ENCODE measurements at places on chromosomes 2 and 18.

GRCh38 chr2:69375494-69376353, 11.3 kb downstream of the GFPT1 start:
- no peak for DNase-seq

DNA sequence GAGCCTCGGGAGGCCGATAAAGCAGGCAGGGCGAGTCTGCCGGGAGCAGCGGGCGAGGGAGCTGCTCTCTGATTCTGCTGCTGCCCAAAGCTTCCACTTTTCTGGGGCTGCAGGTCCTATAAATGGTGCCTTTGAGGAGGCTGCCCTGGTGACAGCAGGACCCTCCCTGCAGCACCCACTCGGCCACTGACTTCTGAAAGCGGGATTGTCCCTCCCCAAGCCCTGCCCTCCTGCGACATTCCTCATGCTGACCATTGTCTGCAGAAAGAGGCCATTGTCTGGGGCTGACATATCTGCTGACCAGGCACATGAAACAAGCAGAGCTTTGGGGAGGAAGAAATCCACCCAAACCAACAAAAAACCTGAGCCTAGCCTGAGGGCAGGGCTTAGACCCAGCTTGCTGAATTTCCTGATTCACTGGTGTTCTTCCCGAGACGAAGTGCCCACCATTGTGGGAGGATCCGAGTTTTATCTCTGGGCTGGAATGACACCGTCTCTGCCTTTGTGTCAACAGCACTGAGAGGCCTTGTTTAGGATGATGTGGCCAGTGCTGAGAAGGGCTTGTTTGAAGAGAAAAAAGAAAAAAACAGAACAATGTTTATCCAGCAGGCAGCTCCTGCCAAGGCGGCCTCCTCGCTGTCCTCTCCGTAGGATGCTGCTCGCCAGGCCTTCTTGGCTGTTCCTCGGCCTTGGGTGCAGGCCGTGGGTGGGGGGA, 129.7 kb downstream of the MYCN start:
- no peak for DNase-seq

GRCh38 chr2:237180987-237181386, 95.3 kb downstream of the COPS8 start:
- DNase-seq = no peak

GRCh38 chr18:58768293-58768974, 96.2 kb upstream of the ZNF532 start:
- peak; percentile 83 for DNase-seq

GRCh38 chr2:133732982-133733900, 165.0 kb upstream of the NCKAP5 start:
- no peak for DNase-seq

DNA sequence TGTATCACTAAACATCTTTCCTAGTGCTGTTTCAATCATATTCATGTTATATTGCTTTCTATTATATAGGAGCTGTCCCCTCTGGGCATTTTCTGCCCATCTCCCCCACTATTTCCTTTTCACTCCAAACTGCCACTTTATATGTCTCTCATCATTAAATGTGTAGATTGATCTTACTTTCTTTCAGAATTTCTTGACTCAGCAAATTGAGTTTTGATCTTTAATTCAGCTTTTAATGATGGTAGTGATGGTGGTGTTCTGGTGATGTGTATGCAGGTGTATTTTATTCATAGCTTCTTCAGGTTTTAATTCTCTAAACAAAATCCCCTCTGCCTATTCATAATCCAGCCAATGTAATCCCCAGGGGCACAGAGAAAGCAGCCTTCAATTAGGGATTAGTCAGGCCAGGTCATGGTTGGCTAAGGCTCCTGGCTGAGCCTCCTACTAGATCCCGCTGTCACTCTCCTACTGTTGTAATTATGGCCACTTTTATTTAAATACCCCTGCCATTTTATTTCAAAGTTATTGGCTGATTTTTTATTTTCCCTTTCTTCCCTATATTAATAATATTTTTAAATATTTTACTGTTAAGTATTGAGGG, 325.4 kb downstream of the SPAG16 start:
- no peak for DNase-seq

GRCh38 chr2:20449501-20450200, 2.8 kb downstream of the RHOB start:
- no peak for DNase-seq

GRCh38 chr2:147782141-147782930, 62.5 kb upstream of the ACVR2A start:
- no peak for DNase-seq

- DNase-seq = no peak
Observed at GRCh38 chr2:16478434-16479210, 187.0 kb downstream of the CYRIA start.

DNA sequence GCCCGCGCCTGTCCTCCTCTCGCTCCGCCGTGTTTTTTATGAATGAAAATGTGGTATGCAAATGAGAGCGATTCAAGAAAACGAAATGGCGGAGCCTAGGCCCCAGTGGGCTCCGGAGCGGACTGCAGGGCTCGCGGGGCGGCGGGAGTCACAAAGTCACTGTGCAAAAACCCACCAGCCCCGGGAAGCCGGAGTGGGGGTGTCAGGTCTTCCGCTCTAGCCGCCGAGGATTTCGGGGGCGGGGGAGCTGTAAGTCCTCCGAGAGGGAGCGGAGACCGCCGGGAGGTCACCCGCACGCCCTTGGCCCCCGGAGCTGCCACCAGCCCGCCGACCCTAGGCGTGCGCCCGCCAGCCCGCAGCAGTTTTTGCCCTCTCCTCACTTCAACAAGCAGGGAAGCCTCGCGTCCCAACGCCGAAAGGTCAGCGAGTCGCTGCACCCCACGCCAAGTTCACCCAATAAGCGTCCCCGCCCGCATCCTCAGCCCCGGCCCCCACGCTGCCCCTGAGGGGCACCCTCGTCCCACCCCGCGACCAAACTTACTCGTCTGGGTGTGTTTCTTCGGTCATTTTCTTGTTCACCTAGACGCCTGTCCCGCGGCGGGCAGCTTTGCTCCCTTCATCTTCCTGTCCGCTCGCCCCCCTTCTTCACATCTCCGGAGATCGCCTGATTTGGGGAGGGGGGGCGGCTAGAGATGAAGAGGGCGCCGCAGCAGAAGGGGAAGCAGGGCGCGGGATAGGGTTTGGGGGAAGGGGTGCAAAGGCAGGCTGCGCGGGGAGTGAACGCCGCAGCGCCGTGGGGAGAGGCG, 775 bp downstream of the SPRED2 start:
- peak; percentile 48 for DNase-seq

DNA sequence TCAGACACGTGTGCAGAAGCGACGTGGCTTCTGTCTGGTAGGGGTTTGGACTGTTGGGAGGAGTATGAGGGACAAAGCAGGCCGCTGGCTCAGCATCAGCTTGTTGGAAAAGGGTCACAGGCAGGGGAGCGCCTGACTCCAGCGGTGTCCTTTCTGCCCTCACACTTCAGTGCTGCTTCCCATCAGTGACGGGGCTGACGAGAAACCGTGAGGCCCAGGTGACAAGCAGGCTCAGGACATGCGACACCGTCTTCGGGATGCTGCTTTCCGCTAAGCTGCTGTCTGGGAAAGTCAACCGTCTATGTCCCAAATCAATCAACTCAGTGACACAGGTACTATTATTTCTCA, 90.5 kb downstream of the USP40 start:
- DNase-seq = no peak

DNA sequence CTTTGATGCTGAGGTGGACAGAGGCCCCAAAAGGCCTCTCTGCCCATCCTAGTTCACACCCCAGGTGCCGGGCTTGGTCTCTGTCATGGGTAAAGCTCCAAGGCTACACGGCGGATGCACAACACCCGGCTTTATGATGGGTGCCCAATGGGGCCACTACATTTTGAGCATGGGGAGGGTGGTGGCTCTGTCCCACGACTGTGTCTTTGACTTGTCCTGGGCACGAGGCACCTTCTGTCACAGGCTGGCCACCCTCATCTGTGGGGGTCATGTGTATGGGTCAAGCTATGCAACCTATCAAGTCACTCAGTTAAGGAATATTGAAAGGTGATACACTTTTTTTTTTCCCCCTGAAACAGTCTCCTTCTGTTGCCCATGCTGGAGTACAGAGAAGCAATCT, 63.7 kb downstream of the EDAR start:
- no peak for DNase-seq

GRCh38 chr2:23565814-23566213, 180.8 kb downstream of the KLHL29 start:
- DNase-seq = no peak

DNA sequence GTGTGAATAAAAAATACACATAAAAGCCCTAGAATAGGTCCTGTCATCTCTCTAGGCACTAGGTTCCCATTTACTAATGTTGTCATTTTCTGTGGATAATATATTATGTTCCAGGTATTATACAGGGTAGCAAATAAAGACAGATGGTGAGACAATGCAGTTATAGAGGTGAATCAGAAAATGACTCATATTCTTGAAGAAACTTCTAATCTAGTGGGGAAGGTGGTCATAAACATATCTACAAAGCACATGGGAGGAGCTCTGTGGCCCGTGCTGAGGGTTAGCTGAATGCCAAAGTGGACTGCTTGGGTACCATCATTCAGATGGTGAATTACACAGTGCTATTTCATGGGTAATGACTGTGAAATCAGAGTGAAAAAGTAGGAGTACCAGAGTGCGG, 700.9 kb downstream of the ERBB4 start:
- DNase-seq = no peak

GRCh38 chr18:80157708-80158343, 48.8 kb downstream of the ADNP2 start:
- DNase-seq = peak; percentile 81

- no peak for DNase-seq
Observed at GRCh38 chr2:68741805-68742306, 7.2 kb downstream of the ARHGAP25 start.

DNA sequence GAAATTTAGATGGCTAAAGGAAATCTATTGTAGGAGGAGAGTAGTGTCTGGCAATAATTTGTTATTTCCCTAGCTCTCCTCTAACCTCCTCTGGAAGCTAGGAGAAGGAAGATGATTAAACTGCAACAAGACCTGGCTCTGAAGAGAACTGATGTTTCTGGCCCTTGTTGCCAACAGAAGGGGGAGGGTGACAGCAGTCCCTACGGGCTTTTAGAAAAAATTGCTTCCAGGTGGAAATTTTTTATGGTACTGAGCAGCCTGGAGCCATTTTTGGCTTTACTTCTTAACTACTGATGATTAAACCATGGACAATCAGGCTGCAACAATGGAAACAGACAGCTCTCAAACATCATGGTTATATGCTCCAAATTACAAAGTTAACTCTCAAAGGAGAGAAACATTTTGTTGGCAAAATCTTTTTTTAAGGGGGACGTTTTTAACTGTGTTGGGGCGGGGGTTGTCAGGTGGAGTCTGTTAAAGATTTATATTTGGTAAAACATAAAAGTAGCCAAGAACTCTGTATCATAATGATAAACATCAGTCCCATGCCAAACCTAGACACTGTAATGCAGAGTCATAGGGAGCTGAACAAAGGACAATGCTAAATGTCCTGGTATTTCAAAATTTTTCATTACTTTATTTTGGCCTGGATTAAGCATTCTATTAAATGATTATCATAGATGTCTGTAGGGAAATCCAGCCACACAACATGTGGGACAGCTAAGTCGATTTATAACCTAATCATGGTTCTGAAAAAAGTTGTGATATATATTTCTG, 70.0 kb downstream of the EXOC6B start:
- DNase-seq = no peak

GRCh38 chr2:29723255-29724001, 198.0 kb downstream of the ALK start:
- peak; percentile 7 for DNase-seq

DNA sequence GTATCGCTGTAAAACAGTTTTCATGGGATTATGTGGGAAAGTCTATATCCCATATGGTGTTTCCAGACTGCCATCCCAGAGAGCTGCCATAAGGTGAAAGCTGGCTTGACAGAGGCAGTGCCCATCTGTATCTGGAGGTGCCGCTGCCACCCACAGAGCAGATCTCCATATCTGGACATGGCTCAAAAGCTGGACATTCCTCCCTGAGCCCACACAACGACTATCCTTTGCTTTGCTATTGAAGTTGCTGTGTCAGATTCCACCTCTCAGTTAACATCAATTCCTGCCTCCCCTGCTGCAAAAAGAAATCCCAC, 55.2 kb downstream of the RND3 start:
- no peak for DNase-seq

- no peak for DNase-seq
Observed at GRCh38 chr2:32425719-32426141, 68.9 kb downstream of the BIRC6 start.

GRCh38 chr2:55565613-55566012, 46.1 kb downstream of the CFAP36 start:
- DNase-seq = no peak

- no peak for DNase-seq
Observed at GRCh38 chr2:219284501-219285372, 5.6 kb downstream of the DNAJB2 start.

GRCh38 chr18:10047237-10047636, 133.4 kb downstream of the VAPA start:
- no peak for DNase-seq

- DNase-seq = no peak
Observed at GRCh38 chr18:75120521-75120920, 88.4 kb downstream of the PTGR3 start.

DNA sequence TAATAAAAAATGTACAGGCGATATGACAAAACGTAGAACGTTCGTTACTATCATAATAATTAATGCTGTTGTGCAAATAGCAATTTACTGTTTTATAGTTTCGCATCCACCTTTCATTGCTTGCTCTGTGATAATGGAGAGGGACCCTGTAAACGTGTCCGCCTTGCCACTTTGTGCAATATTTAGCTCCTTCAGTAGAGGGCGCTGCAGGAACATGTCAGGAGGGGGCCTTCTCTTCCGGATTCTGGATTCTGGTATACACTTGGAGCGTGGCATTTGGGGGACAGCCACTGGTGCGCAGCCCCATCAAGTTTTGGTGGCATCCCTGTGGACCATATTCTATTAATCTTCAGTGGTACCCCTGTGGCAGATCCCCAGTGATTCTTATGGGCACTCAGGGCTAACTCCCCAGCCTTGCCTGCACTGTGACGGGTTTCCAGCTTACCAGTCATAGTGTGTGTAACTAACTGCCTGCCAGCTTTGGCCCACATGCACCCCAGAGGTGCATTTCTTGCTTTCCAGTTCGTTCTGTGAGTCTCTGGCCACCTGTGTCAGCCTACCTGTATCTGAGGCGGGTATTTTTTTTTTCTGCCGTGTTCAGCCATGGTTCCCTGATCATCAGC, 140.3 kb downstream of the CYRIA start:
- DNase-seq = peak; percentile 26

- no peak for DNase-seq
Observed at GRCh38 chr18:54742120-54742519, 86.2 kb upstream of the RAB27B start.

- no peak for DNase-seq
Observed at GRCh38 chr2:138115666-138116065, 151.4 kb downstream of the HNMT start.
